ENCODE measurements at places on chromosomes 11 and 22.
A peak's percentile ranks its signal among the peaks of the same experiment; 100 is the strongest.

GRCh38 chr11:35104655-35105054 lies 34.3 kb upstream of the CD44 start:
- no peak for DNase-seq

DNA sequence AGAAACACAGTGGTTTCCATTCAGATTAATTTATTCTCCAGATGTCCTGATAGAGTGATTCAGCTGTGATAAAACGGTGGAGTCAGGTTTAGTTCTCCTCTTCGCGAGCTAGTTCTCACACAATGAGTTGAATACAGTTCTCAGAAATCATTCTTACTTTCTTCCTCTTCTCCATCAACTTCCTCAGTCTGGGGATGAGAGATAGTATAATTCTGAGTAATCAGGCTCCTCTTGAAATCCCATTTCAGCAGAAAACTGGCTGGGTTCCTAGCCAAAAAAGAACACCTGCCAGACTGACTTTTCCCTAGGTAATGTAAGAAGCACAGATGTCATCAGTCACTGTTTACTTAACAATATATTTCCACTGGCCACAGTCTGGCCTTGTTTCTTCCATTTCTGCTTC lies 76.7 kb downstream of the SVIP start:
- peak; percentile 88 for DNase-seq

- DNase-seq: no peak
These were observed 3.4 kb upstream of the OR4C6 start for GRCh38 chr11:55658608-55659007.

- DNase-seq: no peak
These were observed 196.1 kb downstream of the GRIK4 start for GRCh38 chr11:120707663-120708062.

- no peak for DNase-seq
These were observed 16.8 kb downstream of the RCN1 start for GRCh38 chr11:32107647-32108046.

GRCh38 chr11:68727783-68728182 lies 23.5 kb downstream of the TESMIN start:
- no peak for DNase-seq

- DNase-seq: no peak
These were observed 65.9 kb downstream of the BLID start for GRCh38 chr11:122050021-122050690.

DNA sequence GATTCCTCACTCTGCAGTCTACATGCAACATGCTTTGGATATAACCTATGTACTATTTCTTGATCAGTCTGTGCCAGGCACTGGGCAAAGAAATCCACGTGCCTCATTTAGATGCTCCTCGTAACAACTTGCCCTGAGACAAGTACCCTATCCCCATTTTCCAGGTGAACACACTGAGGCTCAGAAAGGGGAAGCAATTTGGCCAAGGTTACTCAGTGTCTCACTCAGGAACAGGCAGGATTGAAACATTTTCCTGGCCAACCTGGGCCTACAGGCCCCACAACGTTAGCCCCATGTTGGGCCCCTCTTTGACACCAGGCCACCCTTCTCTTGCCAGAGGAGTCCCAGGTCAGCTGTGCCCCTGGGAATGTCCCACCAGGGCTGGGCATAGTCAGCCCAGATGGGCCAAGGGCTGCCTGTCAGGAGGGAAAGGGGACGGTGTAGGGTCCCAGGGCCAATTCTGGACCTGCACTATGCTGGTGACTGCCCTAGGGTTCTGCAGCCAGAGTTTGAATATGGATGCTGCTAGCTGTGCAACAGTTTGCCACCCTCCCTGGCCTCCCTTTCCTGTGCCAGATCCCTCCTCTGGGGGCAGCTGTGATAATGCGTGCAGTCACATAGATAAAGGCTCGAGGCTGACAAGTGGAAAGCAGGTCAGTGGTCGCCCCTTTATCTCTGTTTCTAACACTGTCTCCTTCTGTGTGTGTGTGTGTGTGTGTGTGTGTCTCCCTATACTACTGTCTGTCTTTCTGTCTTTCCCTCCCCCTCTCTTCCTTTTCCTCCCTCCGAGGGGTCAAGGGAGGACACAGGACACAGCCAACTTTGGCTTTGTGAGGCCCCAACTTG lies 10.4 kb upstream of the EMID1 start:
- no peak for DNase-seq

GRCh38 chr11:68724293-68724692 lies 27.0 kb downstream of the TESMIN start:
- no peak for DNase-seq

GRCh38 chr11:18479063-18479462 lies 23.4 kb downstream of the LDHAL6A start:
- no peak for DNase-seq

DNA sequence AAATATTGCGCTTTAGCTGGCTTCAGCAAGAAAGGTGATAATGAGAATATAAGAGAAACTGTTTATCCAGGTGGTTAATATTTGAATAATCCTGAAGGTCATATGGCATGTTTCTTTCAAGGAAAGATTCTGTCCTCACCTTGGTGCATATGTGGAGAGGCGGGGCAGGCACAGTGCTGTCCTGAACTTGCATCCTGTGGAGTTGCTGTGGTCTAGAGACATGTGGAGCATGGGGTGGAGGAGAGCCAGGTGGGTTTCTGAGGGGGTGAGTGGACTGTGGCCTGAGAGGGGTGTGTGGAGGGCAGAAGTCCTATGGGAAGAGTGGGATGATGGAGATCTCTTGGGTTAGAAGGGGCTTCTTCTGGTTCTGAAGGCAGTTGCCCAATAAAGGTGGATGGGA lies 65.5 kb downstream of the GRIK4 start:
- DNase-seq: no peak

DNA sequence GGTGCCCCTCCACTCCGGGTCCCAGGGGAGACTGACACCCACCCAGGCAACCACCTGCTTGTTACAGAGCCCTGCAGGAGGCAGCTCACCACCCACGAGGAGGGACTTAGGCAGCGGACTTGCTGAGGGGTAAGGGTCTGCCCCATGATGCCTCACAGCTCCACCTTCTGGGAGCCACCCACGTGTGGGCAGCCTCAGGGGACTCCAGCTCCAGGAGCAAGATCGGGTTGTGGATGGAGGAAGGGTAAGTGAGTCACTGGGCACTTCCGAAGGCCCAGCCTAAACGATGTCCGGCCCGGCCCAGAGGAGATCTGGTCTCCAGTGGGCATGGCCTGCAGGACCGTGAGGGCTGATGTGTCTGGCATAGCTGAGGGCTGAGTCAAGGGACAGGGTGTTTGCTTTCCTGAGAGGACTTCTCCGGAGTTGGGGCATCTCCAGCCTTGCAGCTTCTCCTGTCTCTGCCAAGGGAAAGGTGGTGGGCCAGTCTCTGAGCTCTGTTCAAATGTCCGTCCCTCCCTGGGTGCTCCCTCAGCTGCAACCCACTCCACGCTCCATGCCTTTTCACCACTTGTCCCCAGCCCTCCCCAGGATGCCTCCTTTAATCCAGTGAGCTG lies 32.3 kb upstream of the P2RY2 start:
- DNase-seq: no peak

DNA sequence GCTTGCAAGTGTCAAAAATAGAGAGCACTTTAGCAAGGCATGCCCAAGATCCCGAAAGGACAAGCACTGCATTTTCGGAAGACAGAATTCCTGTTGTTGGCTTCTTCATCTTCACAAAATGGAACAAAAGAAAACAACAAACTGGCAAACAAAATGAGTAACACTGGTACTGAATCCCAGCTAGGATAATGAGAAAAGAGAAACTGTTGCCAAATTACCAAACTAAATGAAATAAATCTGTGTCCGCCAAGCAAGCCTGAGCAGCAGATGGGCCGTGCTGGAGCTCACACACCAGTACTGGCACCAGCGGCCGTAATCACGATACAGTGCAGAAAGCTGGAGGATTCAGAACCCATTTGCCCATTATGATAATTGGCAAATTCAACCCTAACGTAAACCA lies 30.6 kb downstream of the TUB start:
- no peak for DNase-seq

DNA sequence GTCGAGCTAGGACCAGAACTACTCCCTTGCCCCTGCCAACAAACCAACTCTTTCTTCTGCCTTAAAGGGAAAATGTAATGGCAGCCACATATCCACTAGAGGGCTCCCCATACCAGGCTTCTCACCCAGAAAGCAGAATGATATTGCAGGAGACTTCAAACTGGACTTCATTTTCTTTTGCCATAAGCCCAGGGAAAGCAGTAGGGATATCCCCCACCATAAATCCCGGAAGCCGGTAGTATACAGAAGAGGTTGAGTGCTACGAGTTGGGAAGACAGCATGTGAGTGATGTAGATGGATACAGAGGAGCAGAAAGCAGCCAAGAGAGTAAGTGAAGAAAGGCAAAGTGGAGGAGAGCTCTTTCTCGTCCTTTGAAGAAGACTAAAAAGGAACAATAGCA lies 12.1 kb downstream of the PLAAT5 start:
- peak; percentile 79 for DNase-seq

DNA sequence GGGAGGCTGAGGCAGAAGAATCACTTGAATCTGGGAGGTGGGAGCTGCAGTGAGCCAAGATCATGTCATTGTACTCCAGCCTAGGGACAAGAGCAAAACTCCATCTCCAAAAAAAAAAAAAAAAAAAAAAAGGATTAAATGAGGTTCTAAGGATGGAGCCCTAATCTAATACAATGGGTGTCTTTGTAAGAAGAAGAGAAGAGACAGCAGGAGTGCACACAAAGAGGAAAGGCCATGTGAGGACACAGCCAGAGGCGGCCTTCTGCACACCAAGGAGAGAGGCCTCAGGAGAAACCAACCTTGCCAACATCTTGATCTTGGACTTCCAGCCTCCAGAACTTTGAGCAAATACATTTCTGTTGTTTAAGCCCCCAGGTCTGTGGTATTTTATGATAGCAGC lies 66.6 kb upstream of the CECR2 start:
- DNase-seq: no peak

DNA sequence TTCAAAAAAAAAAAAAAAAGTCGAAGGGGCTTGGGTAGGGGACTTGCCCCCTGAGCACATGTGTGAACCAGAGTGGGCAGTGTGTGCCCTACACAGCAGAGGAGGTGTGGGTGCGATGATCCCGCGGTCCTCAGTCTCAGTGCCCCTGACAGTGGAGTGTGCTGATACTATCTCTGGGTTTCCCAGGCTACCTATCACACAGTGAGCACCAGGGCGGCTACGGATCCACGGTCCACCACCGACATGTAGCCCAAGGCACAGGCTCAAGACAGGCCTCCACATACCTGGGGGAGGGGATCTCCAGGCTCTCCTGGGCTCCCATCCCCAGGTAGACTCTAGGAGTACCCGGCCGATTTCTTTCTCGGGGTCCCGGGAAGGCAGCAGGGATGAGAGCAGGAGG lies 9.1 kb downstream of the B3GAT1 start:
- DNase-seq: no peak

DNA sequence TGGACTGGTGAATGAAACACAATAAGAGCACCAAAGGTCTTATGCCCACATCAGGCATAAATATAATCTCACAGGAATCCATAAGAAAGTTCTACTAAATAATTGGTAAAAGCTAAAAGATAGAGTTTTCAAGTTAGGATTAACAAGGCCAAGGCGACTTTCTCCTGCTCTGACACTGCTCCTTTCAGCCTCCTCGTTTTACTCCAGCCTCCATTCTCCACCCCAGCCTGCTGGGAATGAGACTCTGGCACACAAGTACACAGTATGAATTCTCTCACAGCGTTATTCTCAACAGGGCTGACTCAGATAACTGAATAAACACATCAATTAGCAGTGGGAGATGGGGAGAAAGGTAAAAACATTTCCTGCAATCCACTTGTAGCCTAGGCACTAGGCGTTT lies 94.9 kb downstream of the APOL5 start:
- no peak for DNase-seq

- DNase-seq: no peak
These were observed 1575.6 kb upstream of the RAG2 start for GRCh38 chr11:38173676-38174075.

DNA sequence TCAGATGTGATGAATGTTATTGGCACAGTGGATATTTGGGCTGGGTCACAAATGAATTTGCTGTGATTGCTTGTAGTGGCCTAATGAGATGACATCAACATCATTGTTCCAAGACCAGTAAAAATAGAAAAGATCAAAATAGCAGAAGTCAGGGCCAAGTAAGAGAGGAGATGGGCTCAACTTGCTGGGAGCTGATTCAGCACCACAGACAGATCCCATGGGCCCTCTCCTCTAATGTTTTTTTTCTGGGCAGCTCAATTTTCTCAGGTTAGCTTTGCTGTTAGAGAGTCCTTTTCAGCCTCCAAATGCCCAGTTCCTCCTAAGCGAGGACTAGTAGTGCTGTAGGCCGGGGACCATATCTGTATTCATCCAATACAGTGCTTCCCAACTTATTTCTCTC lies 86.0 kb upstream of the IZUMO1R start:
- DNase-seq: no peak

GRCh38 chr11:79705648-79706047 lies 264.8 kb upstream of the TENM4 start:
- DNase-seq: no peak

- peak; percentile 60 for DNase-seq
These were observed at the start of gene ATXN10 for GRCh38 chr22:45671783-45672563. Gene ATXN10, plus strand, starts transcription at chr22:45671834. Its CDS starts 230 bp downstream, at chr22:45672064.

- peak; percentile 89 for DNase-seq
These were observed at the start of gene BACE1 for GRCh38 chr11:117316197-117316961. Gene BACE1, minus strand, starts transcription at chr11:117316256. Its CDS starts 461 bp downstream, at chr11:117315795.

DNA sequence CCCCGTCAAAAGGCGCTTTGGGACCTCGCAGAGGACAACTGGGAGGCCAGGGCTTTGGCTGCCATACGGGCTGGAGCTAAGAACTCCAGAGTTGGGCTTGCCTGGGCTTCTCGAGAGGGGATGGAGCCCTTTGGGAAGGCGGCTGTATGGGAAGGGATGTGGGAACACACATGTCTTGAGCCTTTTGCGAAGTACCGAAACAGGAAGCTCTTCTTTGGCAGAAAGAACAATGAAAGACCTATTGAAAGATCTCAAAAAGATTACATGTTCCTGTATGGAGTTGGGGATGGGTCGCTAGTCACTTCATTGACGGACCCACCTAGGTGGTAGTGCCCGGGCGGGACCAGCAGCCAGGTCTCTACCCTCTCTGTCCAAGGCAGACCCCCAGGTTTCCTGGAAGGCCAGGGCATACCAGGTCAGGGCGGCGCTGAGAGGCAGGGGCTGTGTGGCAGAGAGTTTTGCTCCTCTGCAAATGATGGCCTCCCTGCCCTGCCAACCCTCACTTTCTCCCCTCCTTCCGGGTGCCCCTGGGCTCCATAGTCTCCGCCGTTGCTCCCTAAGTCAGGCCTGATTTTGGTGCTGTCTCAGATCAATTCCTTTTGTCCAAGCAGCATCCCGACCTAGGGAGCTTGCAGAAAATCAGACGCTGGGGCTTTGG lies 1.0 kb downstream of the ST14 start:
- peak; percentile 39 for DNase-seq

GRCh38 chr11:132980670-132981069 lies 551.6 kb downstream of the OPCML start:
- DNase-seq: no peak
